ENCODE measurements at places on chromosomes 12 and 14.

DNA sequence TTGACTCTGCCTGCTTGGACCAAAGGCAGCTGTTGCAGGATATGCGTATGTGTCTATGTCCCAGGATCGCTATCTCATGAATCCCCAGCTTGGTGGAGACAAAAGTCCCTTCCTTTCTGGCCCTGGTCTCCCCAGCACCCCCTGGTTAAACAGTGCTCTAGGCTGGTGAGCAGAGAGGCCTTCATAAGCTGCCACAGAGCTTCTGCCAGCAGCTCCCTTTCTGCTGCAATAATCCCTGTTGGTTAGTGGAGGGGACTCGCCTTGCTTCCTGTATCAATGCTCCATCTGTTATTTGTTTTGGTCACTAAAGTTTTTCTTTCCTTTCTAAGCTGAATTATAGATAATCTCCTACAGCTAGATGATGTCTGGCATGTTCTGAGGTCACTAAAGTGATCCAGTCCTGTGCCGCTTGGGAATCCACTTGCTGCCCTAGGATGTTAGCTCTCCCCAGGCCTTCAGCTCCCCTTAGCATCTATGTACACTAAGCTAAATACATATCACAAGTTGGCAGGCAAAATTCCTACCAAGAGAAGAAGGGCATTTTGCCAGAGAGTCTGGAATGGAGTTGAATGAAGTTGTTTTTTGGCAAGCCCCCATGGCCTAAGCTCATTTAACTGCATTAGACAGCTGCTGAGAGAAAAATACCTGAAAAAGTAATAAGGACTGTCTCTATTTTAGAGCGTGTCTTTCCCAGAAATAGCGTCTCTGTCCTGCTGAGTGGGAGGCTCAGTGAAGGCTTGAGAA lies 47.8 kb downstream of the RDH12 start:
- no peak for DNase-seq

DNA sequence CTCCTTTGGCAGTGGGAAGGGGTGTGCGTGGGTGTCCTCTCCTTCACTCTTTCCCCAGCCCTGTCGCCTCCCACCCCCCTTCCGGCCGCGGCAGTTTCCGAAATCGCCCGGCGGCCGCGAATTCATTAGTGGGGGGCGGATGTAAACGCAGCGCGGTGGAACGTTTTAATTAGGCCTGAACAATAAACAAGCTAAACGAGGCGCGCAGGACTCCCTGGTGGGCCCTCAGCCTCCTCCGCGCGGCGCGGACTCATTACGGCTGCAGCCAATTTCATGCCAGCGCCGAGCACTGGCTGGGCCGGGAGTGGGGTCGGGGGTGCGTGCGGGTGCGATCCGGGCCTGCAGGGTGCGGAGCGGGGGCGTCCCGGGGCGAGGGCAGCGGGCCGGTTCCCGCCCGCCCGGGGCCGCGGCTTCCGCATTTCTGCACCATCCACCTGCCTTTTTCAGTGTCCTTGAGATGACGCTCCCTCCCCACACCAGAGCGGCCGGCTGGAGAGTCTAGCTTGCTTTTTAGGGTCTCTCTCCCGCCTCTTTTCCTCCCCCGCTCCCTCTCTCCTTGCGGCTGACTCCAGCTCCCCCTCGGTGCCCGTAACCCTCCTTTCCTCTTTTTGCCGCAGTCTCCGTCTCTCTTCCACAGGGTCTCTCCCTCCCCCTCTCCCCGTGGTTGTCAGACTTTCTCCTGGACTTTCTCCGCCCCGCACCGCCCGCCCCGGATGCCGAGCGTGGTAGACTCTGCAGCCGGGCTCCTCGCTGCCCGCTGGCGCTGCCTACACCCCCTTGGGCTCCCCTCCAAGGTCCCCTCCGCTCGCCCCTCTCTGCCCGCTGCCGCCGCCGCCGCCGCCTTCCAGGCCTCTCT lies at the start of gene CISTR:
TSS of gene CISTR (minus strand) at position 644 of the 856 bp plus-strand sequence.
- DNase-seq: no peak

DNA sequence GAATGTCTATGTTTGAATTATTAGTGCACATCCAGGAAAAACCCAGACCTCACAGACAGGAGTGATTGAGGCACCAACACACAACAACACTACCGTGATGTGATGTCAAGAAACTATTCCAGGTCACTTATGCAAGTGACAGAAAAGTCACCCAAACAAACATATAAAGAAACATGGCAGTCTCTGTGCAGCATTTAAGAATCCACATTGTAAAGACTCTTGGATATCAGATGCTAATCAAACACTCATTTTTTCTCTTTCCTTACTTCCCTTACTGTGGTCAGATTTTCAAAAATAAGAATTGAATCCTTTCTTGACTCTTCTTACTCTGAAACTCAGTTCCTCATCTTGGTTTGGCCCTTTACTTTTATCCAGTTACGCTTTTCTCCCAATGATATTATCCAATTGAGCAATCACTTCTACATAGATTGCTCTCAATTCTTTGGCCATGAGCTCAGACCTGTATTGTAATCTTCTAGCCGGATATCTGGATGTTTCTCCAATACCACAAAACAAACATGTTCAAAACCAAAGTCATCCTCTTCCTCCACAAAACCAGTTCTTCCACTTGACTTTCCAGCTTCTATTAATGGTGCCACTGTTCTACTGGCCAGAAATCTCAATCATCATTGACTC lies 115.4 kb downstream of the DUSP6 start:
- no peak for DNase-seq

- no peak for DNase-seq
Measured at GRCh38 chr12:53200458-53201176, 6.4 kb downstream of the ITGB7 start.

DNA sequence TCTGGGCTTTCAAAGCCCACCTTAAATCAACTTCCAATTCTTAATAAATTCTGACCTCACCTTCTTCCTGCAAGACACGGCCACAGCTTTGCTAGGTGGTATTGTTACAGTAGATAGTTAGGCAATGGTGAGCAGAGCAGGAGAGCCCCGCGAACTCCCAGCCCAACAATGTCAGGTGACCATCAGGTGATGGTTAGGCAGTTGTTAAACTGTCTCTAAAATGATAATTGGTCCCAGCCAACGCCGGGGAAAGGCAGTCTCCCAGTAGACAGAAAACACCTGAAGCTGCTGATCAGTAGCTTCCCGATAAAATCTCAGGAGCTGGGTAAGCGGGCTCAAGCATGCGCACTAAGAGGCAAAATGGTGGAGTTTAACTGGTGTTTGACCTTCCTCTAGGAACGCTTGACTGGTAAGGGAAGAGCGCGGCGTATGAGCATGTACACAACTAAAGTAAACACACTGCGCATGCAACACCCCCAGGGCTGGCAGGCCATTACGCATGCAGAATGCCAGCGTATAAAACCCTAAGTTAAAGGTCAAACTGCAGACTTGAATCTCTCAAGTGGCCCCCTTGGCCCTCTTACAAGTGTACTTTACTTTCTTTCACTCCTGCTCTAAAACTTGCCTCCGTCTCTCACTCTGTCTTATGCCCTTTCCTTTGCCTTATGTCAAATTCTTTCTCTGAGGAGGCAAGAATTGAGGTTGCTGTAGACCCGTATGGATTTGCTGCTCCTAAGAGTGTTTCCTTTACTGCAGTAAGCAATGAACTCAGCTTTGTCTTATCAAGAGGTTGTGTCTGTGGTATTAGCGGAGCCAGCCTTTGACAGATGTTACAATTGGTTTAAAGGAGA lies 113.5 kb downstream of the C12orf75 start:
- DNase-seq: no peak

- no peak for DNase-seq
Measured at GRCh38 chr14:98198385-98198784, 1073.6 kb downstream of the BCL11B start.

GRCh38 chr12:123843912-123844748 lies 82.0 kb downstream of the DNAH10 start:
- no peak for DNase-seq

DNA sequence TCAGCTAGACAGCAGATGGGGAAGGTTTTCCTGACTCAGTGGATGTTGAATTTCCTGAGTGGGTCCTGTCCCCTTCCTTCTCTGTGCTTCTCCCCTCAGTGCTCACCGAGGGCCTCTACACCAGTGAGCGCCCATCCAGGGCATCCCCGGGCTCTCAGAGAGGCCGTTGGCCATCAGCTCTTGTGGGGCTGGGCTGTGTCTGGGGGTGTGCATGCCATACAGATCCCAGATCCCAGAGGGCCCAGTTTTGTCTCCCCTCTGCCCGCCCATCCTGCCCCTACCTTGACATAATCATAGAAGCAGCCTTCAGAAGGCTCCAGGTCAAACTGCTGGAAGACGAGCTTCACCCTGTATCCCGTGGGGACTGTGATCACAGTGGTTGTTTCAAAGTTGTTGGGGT lies 1.1 kb downstream of the C1R start:
- DNase-seq: no peak

DNA sequence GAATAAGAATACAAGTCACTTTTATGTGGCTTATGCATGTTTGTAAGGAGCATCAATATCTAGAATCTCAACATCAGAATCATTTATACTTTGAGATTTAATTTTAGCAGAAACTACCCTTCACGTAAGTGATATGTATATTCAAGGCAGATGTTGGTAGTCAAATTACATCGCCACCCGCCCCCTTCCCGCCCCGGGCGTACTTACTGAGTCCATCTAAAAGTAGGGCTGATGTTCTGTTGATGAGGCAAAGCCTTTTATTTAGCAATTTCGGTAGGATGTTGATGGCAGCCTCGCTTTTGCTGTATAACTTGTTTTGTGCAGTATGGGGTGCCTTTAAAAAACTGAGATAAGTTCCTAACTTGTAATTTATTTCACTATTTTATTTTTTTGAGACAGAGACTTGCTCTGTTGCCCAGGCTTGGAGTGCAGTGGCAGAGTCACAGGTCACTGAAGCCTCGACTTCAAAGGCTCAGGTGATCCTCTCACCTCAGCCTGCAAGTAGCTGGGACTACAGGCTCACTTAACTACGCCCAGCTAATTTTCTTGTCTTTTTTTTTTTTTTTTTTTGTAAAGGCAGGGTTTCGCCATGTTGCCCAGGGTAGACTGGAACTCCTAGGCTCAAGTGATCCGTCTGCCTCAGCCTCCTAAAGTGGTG lies 30.8 kb downstream of the KTN1 start:
- no peak for DNase-seq

DNA sequence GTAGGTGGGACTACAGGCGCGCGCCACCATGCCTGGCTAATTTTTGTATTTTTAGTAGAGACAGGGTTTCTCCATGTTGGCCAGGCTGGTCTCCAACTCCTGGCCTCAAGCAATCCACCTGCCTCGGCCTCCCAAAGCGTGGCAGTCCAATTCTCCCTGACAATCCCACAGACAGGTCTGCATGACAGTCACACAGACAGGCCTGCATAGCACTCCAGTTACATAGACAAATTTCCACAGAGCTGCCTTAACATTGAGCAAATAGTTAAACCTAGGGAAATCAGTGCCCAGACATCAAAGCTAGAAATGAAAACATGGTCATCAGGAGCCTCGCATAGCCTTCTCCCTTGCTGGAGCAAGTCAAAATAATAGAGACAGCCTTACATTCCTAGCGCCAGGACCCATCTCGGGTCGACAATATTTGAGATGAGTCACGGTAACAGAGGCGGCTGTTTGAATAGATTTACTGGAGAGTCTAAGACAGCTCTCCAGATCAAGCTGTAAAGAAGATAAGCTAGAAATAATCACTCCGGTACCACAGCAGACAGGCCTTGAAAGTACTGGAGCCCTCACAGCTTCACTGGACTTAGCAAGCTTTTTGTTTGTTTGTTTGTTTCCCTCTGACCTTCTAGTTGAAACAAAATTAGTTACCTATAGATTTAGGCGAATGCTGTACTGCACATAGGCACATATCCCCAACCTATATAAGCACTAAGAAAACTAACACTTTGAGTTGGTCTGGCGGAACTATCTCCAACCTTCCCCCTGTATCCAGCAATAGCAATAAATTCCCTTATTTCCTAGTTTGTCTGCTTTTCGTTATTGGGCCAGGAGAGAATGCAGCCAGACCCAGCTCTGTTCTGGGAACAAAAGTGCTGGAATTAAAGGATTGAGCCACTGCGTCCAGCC lies 23.8 kb upstream of the PYROXD1 start:
- peak; percentile 18 for DNase-seq

DNA sequence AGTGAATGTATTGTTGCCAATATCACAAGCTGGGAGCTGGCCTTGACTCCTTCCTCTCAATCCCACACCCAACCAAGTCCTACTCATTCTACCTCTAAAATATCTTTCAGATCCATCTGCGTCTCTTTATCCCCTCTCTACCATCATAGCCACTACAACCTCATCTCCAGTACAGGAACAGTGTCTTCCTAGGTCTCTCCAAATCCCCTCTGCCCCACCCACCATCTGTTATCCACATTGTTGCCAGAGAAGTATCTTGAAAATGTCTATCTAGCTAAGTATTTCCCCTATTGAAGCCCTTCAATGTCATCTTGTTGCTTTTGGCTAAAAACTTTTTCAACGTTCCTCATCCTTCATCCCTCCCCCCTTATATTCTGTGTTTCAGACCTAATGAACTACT lies 244.7 kb downstream of the C12orf75 start:
- DNase-seq: no peak

DNA sequence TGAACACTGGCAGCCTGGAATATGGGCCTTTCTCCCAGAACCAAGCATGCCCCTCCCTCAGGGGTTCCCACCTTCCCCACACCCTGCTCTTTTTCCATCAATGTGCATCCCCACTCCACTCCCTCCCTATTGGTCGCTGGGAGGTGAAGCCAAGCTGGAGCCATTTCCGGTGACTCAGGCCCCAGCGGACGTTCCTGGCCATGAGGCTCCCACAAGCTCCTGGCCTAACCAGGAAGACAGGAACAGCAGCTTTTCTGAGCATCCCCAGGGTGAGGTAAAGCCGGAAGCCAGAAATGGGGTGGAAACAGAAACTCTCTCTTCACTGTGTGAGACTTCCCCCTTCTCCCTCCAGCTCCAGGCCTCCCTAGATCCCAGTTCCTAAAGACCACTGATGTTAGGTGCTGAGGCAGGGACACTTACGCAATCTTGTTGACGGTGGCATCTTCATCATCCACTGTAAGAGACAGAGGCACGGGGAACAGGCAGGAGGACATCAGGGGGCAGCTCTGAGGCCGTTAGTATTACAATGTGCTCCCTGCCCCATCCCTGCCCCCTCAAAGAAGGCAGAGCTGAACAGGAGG lies 5.1 kb downstream of the LMBR1L start:
- DNase-seq: no peak

DNA sequence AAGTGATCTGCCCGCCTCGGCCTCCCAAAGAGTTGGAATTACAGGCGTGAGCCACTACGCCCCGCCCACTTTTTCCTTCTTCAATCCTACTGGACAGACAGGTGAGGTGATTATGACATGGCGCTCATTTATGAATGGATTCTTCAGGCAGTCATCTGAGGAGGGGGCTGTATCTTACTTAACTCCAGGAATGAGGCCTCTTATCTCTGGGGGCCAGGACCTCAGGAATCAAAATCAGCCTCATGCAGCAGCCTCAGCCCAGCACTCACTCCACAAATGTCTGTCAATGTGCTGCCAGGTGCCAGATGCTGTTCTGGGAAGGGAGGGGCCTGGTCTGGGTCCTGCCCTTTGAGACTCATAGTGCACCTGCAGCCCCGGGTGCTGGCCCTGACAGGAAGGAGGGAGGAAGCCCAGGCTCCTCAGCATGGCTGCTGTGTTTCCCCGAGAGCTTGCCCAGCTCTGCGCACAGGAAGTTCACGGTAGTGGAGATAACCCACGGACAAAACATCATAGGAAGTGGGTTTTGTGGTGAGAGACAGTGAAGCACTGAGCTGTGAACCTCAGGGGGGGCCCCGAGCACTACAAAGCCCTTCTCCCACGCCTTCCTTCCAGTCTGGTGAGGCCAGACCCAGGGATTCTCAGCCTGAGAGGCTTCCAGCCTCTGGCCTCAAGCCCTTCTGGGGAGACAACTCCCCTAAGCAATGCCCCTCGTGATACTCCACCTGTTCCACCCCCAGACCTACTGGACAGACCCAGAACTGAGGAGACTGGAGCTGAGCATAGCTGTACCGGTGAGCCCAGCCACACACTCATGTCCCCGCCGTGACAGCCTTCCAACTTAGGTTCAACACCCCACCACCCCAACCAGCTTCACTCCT lies 22.3 kb downstream of the GALNT6 start:
- DNase-seq: peak; percentile 84

- peak; percentile 87 for DNase-seq
Measured at GRCh38 chr14:77616133-77616453, 344 bp downstream of the SPTLC2 start.

All from posterior vena cava (tissue), 2 donors.